ENCODE measurements at places on chromosomes 3 and 15. TPM values are rescaled to one million over a fixed set of nuclear protein-coding genes. Genes with fewer than 3 reads are reported as not detected.
A peak's percentile ranks its signal among the peaks of the same experiment; 100 is the strongest.

Gene PLA2G4D
- not detected for total RNA-seq

Gene CSNK1G1
- 15.1 TPM for total RNA-seq

DNA sequence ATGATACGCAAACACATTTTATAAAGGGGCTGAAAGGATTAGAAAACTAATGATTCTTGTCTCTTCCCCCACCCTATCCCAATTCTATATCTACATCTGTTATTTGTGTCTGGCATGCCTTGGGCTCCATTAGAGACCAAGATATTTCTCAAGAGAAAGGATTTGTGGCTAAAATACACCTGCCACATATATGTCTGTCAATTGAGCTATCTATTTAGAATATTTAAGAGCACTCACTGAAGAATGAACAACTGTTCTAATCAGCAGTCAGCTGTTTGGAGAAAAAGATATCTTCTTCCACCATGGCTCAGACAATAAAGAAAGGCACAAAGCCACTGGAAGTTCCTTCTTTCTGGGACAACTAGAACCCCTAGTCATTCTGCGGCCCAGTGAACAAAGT is 61.7 kb upstream of the LRRN1 start:
- H3K27me3 ChIP-seq, result no peaks in the 10 kb centered on the region
- DNase-seq, result no peak
- no peak overlapping the region for H3K4me3 ChIP-seq
- H3K27ac ChIP-seq, result no peak overlapping the region

Gene GRAMD1C
- total RNA-seq, result 2.7 TPM

- no peak overlapping the region for H3K4me3 ChIP-seq
- H3K4me1 ChIP-seq, result no peaks in the 10 kb centered on the region
- no peaks in the 10 kb centered on the region for H3K36me3 ChIP-seq
- H3K27me3 ChIP-seq, result no peaks in the 10 kb centered on the region
Measured at GRCh38 chr15:51678096-51678495, 3.2 kb upstream of the SCG3 start.

Gene EXD1
- not detected for total RNA-seq

GRCh38 chr3:120025520-120025919 is 68.7 kb downstream of the GSK3B start:
- H3K36me3 ChIP-seq, result no peaks in the 10 kb centered on the region
- H3K27me3 ChIP-seq, result no peaks in the 10 kb centered on the region
- no peak overlapping the region for H3K27ac ChIP-seq
- no peak overlapping the region for H3K4me3 ChIP-seq

GRCh38 chr3:4812591-4812990 is 166.6 kb upstream of the BHLHE40 start:
- H3K4me1 ChIP-seq, result peaks cover 2% of the 10 kb centered on the region
- H3K27me3 ChIP-seq, result no peaks in the 10 kb centered on the region
- H3K27ac ChIP-seq, result no peak overlapping the region
- H3K4me3 ChIP-seq, result no peak overlapping the region
- DNase-seq, result no peak
- peaks cover 14% of the 10 kb centered on the region for H3K36me3 ChIP-seq

DNA sequence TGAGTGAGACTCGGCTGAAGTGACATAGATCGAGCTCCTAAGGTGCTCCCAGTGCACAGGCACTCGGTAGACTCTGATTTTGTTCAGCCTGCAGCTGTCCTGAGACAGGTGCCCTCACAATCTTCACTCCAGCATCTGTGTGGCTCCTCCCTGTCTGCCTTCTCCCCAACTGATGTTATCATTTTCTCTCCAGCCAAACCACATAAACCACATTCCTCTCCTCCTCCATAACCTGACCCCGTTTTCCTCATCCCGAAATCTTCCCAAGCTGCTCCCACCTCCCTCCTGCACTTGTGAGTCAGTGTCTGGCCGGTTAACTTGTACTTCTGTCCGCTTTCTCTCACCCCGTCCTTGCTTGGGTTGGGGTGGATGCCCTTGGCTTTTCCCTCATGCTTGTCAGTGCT is 93.3 kb upstream of the HACD2 start:
- H3K4me3 ChIP-seq, result no peak overlapping the region
- H3K27me3 ChIP-seq, result no peaks in the 10 kb centered on the region
- H3K27ac ChIP-seq, result peak overlapping the region; percentile 72
- H3K4me1 ChIP-seq, result peaks cover 16% of the 10 kb centered on the region

DNA sequence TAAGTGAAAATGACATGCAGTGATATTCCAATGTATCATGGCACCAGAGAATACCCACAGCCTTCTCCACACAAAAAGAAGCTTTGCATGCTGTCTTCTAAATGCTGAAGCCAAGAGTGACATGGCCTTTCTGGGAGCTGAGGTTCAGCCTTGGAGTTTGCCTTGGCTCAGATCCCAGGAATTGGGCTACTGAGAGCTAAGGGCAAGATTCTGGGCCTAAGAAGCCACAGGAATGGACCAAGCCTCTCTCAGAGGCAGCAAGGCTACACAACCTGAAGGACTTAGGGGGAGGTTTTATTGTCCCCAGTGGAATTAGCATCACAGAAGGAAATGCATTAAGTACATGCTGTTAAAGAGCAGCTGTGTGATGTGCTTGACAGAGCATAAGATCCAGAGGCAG is 1078.5 kb downstream of the TUSC7 start:
- H3K4me1 ChIP-seq, result no peaks in the 10 kb centered on the region
- DNase-seq, result no peak
- H3K27ac ChIP-seq, result no peak overlapping the region
- no peaks in the 10 kb centered on the region for H3K36me3 ChIP-seq
- H3K27me3 ChIP-seq, result no peaks in the 10 kb centered on the region

DNA sequence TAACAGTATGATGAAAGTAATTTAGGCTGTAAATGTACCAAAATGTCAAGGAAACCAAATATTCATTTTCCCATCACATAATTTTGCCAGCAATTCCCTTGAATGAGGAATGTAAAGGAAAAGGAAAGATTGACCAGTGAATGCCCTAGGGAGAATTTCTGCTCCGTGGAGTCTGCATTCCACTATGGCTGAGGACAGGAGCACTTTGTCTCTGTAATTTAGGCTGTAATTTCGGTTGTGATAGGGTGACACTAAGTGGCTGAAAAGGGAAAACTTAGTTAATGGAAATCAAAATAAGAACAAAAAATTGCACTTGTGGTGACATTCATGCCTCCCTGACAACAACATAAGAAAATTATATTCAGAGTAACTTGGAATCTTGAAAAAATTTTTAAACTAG is 8.3 kb upstream of the TMEM207 start:
- no peaks in the 10 kb centered on the region for H3K27me3 ChIP-seq
- no peaks in the 10 kb centered on the region for H3K4me1 ChIP-seq
- H3K27ac ChIP-seq, result no peak overlapping the region
- H3K36me3 ChIP-seq, result no peaks in the 10 kb centered on the region

GRCh38 chr3:16468336-16469098 is 45.0 kb downstream of the RFTN1 start:
- peaks cover 11% of the 10 kb centered on the region for H3K4me1 ChIP-seq
- H3K27ac ChIP-seq, result peak overlapping the region; percentile 81
- no peaks in the 10 kb centered on the region for H3K36me3 ChIP-seq
- no peak for DNase-seq

Gene LMAN1L
- total RNA-seq, result 0.30 TPM

GRCh38 chr15:40279437-40280141 is 3.3 kb downstream of the ANKRD63 start:
- no peaks in the 10 kb centered on the region for H3K4me1 ChIP-seq
- no peak overlapping the region for H3K27ac ChIP-seq
- H3K27me3 ChIP-seq, result no peaks in the 10 kb centered on the region
- no peak overlapping the region for H3K4me3 ChIP-seq
- no peaks in the 10 kb centered on the region for H3K36me3 ChIP-seq
- DNase-seq, result peak; percentile 79

- no peak for DNase-seq
- no peaks in the 10 kb centered on the region for H3K4me1 ChIP-seq
- no peak within 1 kb of the TSS for H3K27ac ChIP-seq
- no peaks in the 10 kb centered on the region for H3K36me3 ChIP-seq
Measured at GRCh38 chr3:13420045-13420830, at the start of gene NUP210. Gene NUP210, minus strand, starts transcription at chr3:13420322. Its CDS starts 96 bp downstream, at chr3:13420226.

- H3K36me3 ChIP-seq, result no peaks in the 10 kb centered on the region
- no peak overlapping the region for H3K4me3 ChIP-seq
- DNase-seq, result peak; percentile 94
- no peak overlapping the region for H3K27ac ChIP-seq
Measured at GRCh38 chr15:77959432-77959879, 118.1 kb downstream of the TBC1D2B start.

- H3K36me3 ChIP-seq, result no peaks in the 10 kb centered on the region
- H3K27me3 ChIP-seq, result no peaks in the 10 kb centered on the region
- no peak overlapping the region for H3K27ac ChIP-seq
- H3K4me3 ChIP-seq, result no peak overlapping the region
- H3K4me1 ChIP-seq, result no peaks in the 10 kb centered on the region
Measured at GRCh38 chr3:70049761-70050160, 50.2 kb downstream of the SAMMSON start.

GRCh38 chr15:37394402-37395099 is 294.2 kb upstream of the MEIS2 start:
- no peak overlapping the region for H3K27ac ChIP-seq
- H3K36me3 ChIP-seq, result no peaks in the 10 kb centered on the region

DNA sequence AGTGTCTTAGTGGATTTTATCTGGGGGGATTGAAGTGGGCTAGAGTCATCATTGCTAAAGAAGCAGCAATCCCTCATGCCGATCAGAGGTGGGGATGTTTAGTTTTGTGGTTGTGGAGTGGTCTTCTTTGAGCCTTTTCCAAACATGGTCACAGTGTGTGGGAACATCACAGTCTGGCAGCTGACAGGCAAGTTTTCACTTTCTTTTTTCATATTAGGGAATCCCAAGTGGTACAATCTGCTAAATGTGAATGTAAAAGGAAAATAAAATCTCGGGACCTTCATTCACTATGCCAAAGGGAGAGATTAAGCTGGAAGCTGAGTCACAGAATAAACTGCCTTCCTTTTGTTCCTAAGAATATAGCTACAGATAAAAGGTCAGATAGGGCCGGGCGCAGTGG is 10.4 kb upstream of the CX3CR1 start:
- no peak overlapping the region for H3K4me3 ChIP-seq
- no peak overlapping the region for H3K27ac ChIP-seq
- no peaks in the 10 kb centered on the region for H3K36me3 ChIP-seq
- no peaks in the 10 kb centered on the region for H3K27me3 ChIP-seq

Measured in aorta (tissue), 5 donors.